Activated CD4-positive, CD25-positive, alpha-beta regulatory T cell treated with anti-CD3 and anti-CD28 coated beads, Interleukin-2, amount 50 U/mL, for 72 hours (primary cell): ENCODE measurements at places on chromosomes 7 and 10.
A peak's percentile ranks its signal among the peaks of the same experiment; 100 is the strongest.

GRCh38 chr10:72322280-72323058, 32.2 kb downstream of the DNAJB12 start:
- DNase-seq: peak; percentile 56

- DNase-seq: no peak
Observed at GRCh38 chr10:124696446-124697392, 47.5 kb downstream of the FAM53B start.

- DNase-seq: no peak
Observed at GRCh38 chr7:30633223-30633622, 38.5 kb downstream of the GARS1 start.

DNA sequence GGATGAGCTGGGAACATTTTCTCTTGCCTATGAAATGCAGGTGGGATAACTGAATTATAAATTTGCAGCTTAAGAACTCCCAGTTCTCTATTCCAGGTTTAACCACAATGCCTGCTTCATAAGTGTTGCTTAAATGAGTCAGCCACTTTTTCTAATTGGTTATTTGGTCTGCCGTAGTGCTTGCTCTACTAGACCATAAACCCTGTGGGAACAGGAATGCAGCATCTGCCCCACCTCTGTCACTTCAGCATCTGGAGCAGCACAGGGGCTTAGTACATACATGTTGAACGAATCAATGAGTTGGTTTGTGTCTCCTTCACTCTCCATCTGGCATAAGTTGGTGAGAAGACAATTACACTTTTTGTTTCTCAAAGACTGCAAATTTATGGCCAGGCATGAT, 95.2 kb upstream of the PTER start:
- DNase-seq: no peak

DNA sequence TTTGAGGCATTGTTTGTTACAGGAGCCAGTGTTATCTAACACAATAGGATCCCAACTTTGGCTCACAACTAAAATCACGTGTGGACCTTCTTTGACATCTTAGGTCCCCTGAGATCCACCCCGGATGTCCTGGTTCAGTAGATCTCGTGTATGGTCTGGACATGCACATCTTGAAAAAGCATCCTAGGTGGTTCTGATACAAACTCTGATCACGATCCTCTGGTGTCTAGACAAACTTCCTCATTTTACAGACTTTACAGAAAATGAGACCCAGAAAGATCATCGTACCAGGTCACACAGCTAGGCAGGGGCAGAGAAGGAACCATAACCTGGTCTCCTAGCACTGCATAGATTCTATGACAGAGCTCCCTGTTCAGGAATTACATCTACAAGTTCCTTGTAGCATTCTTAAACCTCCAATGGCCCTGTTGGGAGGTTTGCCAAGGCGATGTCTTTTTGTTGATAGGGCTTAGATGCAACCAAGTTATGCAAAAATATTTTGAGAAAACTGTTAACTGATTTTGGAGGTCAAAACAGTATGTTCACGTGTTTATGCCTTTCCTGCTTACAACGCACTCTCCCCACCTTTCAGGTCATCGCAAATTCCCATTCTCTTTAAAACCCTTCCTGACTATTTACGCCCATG, 30.8 kb upstream of the CHST15 start:
- no peak for DNase-seq

GRCh38 chr7:7443806-7444350, 91.8 kb downstream of the COL28A1 start:
- no peak for DNase-seq

DNA sequence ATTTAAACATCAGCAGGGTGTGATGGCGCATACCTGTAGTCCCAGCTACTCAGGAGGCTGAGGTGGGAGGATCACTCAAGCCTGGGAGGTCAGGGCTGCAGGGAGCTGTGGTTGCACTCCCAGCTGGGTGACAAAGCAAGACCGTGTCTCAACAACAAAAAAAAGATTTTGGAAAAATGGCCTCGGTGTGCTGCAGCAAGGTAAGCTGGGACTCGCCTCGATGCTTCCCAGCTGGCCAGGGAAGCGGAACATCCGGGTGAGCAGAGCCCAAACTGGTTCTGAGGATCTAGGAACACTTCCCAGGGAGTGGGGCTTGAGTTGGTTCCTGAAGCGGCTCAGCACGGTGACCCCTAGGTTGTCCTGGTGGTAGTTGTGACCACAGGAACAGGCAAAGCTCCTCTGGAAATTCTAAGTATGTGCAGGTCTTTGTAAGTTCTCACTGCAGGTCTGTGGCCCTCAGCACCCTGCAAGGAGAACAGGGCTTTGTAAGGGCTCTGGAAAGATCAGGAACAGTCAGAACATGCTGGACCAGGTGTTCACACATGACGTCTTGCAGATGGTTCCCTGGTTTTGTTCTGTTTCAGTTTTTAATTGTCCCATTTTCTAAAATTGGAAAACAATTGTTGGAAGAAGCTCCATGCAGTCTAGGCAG, 38.6 kb upstream of the ZMIZ2 start:
- DNase-seq: no peak

DNA sequence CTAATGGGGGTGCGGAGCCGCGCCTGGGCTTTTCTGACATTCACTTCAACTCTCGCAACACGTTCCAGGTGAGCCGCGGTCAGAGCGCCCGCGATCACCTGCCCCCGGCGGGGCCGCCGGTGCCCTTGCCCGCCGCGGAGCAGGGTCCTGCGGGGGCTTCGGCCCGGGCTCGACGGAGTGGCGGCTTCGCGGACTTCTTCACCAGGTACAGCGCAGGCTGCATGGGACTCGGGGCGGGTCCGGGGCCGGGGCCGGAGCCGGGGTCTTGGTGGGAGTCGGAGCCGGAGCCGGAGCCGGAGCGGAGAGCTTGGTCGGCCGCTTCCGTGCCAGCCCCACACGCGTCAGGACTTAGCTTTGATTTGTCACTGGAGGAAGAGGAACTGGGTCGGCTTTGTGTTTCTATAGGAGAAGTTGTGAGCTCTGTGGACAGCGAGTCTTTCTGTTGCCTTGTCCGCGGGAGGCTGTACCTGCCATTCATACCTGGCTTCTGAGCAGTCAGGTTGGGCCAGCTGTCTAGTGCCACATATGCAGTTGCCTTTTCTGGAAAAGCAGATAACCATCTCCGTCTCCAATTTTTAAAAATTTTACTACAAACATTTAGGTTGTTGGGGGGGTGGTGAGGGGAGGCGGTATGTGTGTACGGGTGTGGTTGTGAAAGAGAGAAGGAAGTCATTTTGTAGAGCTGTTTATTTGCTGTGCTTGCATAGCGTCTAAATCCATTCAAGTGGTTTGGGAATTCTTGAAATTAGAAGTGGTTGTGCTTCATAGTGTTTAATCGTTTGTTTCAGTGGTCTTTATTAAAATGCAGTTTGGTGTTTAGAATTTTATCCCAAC, 1.3 kb downstream of the TBC1D12 start:
- peak; percentile 32 for DNase-seq

- DNase-seq: no peak
Observed at GRCh38 chr7:116500078-116500853, 728 bp downstream of the CAV2 start.

- DNase-seq: no peak
Observed at GRCh38 chr10:132910901-132911785, 31.2 kb downstream of the CFAP46 start.

DNA sequence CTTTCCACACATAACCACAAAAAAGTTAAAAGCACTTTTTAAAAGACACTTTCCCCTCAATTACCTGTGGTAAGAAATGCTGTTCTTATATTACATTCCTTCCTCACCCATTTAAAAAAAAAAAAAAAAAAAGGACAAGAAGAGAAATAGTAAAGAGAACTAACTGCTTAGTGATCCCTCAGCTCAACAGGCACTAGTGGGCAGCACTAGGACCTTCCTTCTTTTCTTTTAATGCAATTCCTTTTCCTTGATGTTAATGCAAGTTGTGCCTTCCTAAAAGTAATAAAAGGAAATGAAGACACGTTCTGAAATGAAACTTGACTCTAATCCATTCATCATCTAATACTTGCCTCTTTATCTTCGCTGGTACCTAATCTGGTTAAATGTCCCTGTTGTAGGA, 189.7 kb downstream of the TCF7L2 start:
- no peak for DNase-seq

- DNase-seq: no peak
Observed at GRCh38 chr10:88288320-88289059, 294.6 kb downstream of the RNLS start.

GRCh38 chr10:31944071-31944433, 15.4 kb upstream of the ARHGAP12 start:
- DNase-seq: no peak

DNA sequence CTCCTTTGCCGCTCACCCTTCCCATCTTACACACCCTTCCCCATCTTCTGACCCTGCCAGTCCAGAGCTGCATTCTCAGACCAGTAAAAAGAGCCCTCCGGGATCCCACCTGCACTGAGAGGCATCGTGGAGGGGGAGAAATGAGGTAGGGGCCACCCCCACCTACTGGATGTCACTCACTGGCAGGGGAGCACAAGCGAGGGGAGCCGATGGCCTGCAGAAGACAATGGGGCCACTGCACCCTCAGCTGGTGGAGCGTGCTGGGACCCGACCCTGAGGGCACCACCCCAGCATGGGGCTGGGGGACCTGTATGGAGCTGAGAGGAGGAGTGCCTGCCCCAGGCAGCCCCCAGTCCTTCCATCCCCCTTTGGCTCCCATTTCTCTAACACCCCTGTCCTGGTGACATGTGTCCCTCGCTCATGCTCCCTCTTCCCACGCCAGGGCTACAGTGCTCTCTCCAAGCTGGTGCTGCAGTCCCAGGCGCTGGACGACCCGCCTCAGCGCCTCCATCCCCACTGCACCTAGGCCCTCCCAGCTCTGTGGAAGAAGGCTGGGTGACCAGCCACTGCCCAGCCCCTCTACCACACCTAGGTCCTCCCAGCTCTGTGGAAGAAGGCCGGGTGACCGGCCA, 49.8 kb downstream of the RASGEF1A start:
- no peak for DNase-seq

GRCh38 chr7:8963722-8964121, 530.3 kb downstream of the NXPH1 start:
- no peak for DNase-seq

DNA sequence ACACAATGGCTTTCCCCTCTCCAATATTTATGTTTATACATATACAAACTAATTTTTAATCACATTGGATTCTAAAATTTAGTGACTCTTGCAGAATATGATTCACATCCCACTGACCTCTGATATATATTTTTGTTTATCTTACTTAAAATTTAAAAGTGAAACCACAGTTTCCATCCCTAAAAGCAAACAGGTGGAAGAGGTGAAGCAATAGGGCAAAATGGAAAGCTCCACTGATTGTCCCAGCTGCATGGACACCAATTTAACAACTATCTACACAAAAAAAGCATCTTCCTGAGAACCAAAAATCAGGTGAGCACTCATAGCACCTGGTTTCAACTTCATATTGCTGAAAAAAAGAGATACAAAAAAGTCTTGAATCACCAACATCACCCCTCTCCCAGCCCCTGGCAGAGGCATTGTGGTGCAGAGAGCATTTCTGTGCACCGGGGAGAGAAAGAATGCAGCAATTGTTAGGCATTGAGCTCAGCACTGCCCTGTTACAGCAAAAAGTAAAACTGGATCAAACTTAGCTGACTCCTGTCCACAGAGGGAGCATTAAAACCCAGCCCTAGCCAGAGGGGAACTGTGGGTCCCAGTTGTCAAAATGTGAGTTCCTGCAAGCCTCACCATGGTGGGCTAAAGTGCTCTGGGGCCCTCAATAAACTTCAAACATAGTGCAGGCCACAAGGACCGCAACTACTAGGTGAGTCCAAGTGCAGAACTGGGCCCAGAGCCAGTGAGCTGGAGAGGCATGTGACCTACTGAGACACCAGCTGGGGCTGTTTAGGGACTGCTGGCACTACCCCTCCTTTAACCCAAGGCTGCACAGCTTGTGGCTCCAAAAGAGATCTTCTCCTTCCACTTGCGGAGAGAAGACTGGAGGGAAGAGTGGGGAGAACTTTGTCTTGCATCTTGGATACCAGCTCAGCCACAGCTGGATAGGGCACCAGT, 92.1 kb downstream of the SIRT1 start:
- no peak for DNase-seq

GRCh38 chr7:111082351-111082750, 8.6 kb upstream of the LRRN3 start:
- no peak for DNase-seq

DNA sequence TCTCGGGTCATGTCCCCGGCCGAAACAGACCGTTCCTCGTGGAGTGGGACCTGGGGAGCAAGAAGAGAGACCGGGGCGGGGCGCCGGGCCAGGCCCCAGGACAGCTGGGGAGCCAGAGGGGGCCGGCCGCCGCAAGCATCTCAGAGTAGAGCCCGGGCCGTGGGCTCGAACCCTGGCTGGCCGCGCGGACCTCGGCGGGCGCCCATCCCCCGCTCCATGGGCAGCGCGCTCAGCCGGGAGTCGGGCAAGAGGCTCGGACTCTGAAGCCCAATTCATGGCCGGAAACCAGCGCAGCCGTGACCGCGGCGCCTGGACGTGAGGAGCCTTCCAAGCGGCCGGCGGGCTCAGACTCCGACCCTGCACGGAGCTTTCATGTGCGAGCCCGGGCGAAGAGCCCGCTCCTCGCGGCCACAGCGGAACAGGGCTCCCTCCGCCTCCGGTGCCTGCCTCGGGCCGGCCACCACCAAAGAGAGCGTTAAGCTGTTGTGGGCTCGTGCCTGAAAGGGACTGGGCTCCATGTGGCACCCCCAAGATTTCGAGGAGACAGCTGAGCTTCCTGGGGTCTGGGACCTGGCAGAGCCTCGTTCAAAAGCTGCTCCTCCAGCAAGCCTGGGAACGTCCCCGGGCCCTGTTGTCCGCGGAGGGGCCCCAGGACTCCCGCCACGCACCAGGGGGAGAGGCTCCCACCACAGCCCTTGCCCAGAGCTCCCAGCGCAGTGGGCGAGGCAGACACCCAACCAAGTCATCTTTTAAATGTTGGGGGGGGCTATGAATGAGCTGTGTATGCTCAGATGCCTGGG, 757 bp upstream of the GRID1 start:
- peak; percentile 30 for DNase-seq

DNA sequence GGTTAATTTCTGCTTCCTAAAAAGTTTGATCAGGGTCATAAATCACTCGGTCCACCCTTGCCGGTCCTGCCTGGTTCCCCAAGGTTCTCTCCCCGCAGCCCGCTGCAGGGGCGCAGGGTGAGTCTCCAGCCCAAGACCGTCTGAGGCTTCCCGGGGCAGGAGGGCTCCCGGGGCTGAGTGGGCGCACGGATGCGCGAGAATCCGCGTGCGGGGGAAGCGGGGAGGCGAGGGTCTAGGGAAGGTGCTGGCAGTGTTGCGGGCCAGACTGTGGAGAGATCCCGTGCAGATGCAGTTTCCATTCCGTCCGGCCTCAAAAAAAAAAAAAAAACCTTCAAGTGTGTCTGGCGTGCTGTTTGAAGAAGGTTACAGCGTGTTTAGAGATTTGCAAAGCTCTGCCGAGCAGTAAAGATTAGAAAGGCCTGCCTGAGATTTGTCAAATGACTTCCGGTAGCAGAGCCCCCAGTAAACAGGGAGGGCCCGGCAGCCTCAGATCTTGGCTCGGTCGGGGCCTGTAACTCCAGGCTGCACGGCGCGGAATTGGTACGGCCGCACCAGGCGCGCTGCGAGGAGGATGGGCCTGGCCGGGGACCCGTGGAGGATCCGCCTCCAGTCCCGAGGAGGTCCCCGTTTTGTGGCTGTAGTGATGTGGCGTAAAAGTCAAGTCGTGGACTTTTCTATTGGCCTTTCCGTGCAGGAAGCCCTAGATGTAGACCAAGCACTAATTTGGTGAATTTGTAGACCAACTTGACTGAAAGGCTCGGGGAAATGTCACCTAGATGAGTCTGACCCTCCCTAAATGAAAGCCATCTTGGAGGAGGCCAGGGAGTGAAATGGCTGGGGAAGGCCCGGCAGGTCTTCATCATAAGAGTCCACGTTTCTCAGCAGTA, 293.2 kb upstream of the NFE2L3 start:
- no peak for DNase-seq

GRCh38 chr10:78959924-78960285, 108.9 kb upstream of the ZMIZ1 start:
- DNase-seq: no peak
